ENCODE measurements at places on chromosomes 6 and 20.

GRCh38 chr6:148793721-148794120, 46.9 kb downstream of the UST start:
- DNase-seq = no peak

DNA sequence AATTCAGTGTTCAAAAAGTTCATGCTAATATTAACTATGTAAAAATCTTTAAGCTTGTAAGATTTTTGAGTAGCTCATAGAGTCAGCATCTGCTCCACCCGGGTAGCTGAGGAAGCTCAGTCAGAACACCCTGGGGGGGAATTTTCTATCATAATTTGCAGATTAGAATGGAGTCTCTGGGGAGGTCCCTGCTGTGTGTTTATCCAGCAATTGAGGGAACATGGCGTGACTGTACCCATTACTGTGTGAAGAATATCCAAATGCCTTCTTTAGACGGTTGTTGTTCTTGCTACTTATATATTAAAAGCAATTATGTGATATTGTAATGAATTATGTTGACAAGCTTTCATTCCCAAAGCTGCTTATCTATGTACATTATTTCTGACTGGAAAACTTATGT, 64.8 kb downstream of the AIG1 start:
- DNase-seq = no peak

- no peak for DNase-seq
These were observed 116.9 kb downstream of the KIF13A start for GRCh38 chr6:17870300-17871188.

- no peak for DNase-seq
These were observed 96.3 kb downstream of the LYRM2 start for GRCh38 chr6:89542081-89542857.

DNA sequence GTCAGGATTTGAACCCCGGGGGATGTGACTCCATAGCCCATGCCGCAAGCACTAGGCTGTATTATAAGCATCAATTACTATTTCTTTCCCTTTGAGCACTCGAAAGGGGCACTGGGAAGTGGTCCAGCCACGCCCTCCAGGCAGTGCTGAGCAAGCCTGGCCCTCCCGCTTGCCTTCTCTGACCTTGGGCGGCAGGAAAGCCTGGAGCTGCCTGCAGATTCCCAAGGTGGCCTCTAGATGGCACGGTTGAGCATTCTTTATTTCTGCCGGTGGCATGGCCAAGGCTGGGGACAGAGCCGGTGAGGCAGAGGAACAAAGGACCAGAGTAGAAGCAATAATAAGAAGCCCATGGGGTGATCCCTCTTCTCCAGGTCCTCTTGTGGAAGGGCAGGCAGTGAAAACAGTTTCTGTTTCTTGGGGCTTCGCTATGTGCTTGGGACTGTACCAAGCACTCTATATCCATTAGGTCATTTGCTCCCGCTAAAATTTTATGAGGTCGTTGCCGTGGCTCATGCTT, 32.0 kb downstream of the ARHGAP40 start:
- DNase-seq = peak; percentile 88

DNA sequence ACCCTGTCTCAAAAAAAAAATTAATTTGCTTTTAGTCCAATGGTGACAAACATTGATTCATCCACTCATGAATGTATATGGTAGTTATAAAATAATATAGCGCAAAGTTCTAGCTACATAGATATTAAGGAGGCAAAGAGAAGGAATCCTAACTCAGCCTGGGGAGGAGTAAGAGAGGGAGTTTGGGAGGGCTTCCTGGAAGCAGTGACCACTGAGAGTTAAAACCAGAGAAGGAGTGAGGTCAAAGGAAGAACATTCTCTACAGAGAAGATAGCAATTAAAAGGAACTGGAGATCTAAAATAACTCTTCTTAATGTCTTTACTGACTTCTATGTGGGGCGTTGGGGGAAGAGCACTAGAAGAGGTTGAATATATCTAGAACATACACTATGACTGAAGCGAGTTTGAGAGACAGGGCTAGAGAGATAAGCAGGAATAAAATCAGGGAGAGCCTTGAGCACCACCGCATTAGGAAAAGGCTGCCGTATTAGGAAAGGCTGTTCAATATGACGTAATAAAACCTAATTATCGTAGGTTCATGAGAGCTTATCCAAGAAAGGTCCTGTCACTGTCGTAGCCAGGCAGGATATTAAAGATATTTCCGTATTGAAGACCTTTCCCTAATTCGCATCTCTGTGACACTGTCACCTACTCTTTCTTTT, 81.8 kb upstream of the CNKSR3 start:
- DNase-seq = no peak

GRCh38 chr20:37075932-37076685, 19.7 kb downstream of the RBL1 start:
- no peak for DNase-seq

- DNase-seq = no peak
These were observed 21.0 kb downstream of the PTK7 start for GRCh38 chr6:43097098-43097489.

- DNase-seq = no peak
These were observed 19.3 kb downstream of the SLC13A3 start for GRCh38 chr20:46631874-46632446.

GRCh38 chr6:119226089-119226488, 123.5 kb downstream of the MAN1A1 start:
- no peak for DNase-seq

DNA sequence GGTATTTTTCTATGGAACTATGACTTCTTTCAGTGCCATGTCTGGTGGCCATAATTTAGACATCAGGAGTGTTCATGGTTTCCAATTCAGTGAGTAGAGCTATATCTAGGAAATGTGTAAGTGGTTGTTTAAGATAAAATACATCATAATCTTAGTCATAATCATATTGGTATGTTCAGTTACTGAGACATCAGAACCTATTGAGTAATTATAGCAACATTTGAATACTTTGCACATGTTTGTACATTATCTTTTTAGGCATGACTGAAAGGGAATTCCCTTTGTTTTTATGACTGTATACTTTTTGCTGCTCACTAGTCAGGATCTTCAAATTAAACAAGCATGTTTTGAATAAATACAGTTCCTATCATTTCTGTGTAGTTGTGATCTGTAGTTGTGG, 64.0 kb downstream of the STXBP5 start:
- DNase-seq = no peak

GRCh38 chr6:153588330-153588729, 450.7 kb upstream of the OPRM1 start:
- no peak for DNase-seq

- DNase-seq = peak; percentile 11
These were observed 166.0 kb downstream of the VEGFA start for GRCh38 chr6:43935921-43936439.

- no peak for DNase-seq
These were observed 57.1 kb upstream of the GJE1 start for GRCh38 chr6:142075516-142076101.

DNA sequence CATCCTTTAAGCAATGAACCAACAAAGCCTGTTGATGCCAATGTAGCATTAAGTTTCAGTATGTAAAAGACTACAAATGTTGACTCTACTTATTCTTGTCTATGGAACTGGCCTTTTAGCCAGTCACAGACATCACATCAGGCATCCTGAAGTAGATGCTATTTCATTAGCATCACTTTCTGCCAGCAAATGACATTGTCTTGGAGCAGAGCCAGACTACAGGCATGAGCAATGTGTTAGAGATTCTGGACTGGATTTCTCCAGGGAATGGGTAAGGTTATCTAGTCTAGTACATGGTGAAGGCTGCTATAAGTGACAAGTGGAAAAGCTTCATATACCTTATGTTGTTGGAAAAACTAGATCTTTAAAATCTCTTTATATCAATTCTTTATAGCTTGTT, 142.9 kb downstream of the ADGRB3 start:
- DNase-seq = no peak

DNA sequence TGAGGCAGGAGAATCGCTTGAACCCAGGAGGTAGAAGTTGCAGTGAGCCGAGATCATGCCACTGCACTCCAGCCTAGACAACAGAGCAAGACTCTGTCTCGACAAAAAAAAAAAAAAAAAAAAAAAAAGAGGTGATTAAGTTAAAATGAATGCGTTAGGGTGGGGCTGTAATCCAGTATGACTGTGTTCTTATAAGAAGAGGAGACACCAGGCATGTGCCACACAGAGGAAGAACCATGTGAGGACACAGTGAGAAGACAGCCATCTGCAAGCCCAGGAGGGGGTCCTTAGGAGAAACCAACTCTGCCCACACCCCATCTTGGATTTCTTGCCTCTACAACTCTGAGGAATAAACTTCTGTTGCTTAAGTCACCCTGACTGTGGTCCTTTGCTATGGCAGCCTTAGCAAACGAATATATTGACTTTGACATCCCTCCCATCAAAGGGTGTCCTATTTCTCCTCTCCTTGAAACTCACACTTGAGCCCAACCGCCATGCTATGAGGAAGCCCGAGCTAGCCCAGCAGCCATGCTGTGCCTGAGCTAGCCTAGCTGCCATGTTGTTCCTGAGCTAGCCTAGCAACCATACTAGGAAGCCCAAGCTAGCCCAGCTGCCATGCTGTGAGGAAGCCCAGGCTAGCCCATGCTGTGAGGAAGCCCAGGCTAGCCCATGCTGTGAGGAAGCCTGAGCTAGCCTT, 15.8 kb upstream of the PPP1R16B start:
- DNase-seq = no peak

- no peak for DNase-seq
These were observed 801 bp upstream of the PPARD start for GRCh38 chr6:35341557-35341956.

GRCh38 chr6:79425589-79426311, 111.5 kb downstream of the LCA5 start:
- DNase-seq = no peak

DNA sequence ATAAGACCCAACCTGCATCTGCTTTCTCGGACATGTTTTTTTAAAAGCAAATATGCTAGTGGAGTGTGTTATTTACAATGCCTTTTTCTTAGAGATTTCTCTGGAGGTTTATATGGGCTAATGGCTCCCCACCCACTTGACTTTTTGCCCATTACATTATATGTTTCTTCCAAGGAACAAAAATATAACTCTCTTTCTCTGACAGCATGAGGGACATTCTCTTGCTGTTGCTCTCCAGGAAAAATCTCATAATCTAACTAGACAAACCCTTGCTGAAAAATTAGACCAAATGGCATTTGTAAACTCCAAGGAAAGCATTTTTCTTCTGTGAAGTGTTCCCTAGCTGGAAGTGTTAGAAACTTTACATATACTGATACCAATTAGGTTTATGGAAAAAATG, 213.7 kb downstream of the PRL start:
- no peak for DNase-seq

DNA sequence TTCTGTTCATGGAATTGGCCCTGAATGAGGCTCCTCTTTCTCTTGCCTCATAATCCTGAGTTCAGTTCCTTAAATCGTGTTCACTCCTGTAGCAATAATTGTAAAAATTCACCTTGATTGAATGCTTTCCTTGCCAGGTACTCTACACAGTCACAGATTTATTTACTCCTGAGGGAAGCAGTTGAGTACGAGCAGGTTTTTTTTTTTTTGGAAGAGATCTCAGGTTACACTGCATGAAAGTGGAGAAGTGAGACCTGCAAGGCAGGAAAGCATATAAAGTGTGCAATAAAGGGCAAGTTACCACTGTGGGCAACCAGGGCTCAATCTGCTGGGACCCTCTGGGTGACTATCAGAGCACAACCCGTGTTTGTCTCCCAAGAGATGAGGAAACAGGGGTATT, 93.0 kb upstream of the DOK5 start:
- no peak for DNase-seq

DNA sequence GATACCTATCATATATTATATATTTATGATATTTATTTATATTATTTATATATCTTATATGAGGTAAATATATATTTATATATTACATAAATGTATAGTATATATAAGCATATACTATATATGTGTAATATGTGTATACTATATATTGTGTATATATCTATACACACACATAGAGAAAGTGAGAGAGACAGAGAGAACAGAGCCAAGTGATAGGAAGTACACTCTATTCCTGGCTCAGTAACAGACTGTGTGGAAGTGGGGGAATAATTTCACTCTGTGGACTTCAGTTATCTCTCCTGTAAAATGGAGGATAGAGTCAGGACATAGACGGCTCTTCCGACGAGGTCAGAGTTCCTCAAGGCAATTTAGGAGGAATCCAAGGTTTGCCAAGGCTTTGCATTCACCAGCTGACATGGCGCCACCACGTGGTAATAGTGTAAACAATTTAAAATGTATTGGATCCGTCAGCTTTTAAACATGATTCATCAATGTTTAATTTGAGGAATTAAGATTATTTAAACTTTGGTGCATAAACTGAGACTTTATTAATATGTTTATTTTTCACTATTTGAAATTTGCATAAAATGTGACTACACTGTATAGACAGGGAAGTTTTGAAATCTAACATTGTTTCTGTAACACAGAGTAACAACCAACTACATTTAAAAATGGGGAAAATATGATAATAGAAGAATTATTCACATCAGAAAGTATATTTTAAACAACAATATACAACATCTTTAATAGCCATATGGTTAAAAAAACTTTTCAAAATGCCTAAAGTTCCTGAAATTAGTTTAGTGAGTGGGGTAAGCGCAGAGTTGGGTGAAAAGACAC, 75.4 kb upstream of the TMEM244 start:
- peak; percentile 50 for DNase-seq

DNA sequence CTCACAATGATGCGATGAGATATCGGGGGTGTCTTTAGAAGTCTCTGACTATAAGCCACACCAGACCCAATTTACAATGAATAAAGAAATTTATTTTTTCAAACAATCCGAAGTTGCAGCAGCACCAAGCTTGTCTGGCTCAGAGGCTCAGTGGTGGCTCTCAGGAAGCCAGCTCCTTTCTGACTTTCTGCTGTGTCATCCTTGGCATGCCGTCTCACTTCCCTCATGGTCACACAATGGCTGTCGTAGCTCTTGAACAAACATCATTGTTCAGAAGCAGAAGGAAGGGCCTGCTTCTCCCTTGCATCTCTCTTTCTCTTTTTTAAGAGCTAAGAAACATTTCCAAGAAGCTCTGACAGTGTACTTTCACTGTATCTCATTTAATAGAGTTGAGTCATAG, 299.0 kb downstream of the DOK5 start:
- DNase-seq = no peak

DNA sequence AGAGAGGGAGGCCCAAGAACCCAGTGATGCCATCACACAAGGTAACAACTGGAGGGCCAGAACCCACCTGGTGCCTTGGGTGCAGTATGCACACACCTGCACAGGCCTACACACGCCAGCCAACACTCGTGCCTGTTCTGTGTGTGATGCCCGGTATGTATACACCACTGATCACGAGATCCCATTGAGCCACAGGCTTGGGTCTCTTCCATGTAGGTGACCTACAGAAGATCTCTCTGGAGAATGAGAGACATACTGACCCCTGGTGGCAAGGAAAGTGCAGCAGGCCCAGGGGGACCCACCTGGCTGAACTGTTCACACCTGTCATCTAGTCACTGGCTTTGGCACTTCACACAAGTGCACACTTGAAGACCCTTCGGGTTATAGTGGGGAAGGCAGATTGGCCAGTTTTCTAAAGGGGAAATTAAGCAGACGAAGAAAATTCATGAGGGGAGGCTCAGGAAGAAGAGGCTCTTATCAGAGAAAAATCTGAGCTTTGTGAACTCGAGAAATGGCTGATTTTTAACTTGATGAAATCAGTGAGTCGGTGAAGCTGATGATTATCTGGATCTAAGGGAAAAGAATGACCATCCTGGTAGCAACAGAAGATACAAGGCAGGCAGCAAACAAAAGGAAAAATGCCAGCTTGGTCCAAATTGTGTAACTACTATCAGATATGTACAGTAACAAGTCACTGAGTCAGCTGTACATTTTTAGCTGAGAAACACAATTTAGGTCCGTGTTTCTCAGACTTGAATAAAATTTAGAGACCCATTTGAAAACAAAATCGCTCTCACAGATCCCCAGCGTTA, 69.1 kb upstream of the PBOV1 start:
- DNase-seq = peak; percentile 77
